Adrenal gland (tissue), 19 donors: ENCODE measurements at places on chromosomes 3 and 15.
A peak's percentile ranks its signal among the peaks of the same experiment; 100 is the strongest.

DNA sequence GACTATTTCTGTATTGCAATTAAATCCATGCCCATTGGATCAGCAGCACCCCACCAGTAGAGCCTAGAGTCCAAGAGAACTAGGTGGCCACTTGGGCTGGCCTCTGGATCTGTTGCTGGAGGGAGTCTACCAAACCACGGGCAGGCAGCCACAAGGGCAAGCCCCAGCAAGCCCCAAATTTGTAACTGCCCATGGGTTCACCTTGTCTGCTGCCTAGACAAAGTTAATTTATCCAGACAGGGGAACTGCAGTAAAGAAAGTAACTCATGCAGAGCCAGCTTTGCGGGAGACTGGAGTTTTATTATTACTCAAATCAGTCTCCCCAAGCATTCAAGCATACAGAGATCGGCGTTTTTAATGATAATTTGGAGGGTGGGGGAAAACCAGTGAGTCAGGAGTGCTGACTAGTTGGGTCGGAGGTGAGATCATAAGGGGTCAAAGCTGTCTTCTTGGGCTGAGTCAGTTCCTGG, 74.0 kb upstream of the TERB2 start:
- no peak for DNase-seq

DNA sequence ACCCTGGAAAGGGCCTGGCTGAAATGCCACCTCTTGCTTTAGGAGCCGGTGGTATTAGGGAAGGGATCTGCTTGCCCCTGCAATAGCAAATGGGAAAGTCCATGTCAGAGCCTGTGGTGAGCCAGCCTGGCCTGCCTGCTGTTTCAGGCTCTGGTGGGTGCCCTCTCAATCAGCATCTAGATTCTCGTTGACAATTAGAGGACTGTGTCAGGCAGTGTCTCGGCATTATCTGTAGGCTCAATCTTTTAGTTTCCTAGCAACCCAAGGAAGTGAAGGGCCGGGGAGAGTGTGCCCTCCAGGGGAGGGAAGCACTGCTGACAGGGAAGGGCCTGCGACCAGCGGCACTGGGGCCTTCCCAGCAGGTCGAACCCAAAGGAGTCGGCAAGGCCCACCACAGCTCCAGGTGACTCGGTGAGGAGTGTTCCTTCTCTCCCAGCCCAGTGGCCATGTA, 42.1 kb downstream of the TLE3 start:
- DNase-seq, result no peak

- peak; percentile 64 for DNase-seq
Observed at GRCh38 chr15:76987896-76988860, 6.7 kb upstream of the PSTPIP1 start.

- DNase-seq, result no peak
Observed at GRCh38 chr3:69309814-69310213, 76.1 kb downstream of the FRMD4B start.

DNA sequence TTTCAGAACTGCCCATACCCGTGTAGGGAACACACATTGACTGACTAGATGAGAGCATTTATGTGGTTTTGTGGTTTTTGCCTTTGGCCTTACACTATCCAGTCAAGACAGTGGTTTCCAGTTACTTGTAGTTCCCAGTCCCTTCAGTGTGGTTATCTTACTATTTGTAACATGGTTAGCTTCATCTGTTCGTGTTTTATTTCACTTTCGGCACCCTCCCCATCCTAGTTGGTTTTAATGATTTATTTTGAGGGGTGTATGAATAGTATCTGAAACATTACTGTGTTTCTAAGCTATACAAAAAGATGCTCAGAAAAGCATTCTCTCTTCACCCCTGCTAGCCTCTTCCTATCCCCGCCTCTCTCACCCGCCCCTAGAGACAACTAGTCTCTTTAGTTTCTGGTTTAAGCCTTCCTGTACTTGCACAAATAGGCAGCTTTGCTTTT, 14.1 kb downstream of the LYSMD4 start:
- no peak for DNase-seq

GRCh38 chr3:113745756-113746547, at the start of gene NAA50:
NAA50 (minus strand) TSS chr3:113746249; CDS start chr3:113745949, 300 bp downstream.
- peak; percentile 96 for DNase-seq

GRCh38 chr3:122247825-122248185, 64.3 kb downstream of the CASR start:
- DNase-seq, result no peak

GRCh38 chr3:104629038-104629437, 737.7 kb upstream of the ALCAM start:
- DNase-seq, result no peak

DNA sequence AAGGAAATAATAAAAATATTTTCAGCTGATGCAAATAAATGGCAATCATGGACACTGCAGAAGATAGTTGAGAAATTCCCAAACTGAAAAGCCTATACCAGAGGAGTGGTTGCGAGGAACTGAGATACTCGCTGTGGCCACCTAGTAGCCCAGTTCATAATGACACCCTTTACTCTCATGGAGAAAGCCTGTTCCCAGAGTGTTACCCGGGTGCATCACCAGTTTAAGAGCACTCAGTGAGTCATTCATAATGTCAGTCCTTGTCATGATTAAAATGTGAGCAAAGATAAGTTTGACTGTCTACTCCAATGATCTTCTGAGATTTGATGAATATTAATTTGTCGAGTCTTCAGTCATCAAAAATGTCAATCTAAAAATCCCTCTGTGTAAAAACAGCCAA, 138.4 kb upstream of the LRRC3B start:
- no peak for DNase-seq

DNA sequence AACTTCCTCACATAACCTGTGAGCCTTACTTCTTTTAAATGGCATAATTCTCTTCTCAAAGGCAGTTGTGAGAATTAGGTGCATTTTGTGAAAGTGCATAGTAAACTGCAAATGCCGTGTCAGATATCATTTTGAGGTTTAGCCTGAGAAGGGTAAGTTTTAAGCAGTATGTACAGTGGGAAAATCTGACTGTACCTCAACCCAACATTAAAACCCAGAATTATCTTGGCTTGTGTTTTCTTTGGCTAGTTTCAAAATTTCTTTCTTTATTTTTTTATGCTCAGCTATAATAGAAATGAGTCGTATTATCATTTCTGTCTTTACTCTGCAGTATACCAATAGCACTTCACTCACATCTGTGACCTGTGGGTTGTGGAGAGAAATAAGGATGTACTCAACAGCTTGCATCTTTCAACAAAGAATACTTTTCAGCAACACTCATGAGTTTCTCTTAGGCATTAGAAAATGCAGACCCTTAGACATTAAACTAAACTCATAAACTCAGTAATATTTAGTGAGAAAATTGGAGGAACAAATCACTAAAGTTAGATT, 65.7 kb downstream of the RASA2 start:
- DNase-seq, result no peak

DNA sequence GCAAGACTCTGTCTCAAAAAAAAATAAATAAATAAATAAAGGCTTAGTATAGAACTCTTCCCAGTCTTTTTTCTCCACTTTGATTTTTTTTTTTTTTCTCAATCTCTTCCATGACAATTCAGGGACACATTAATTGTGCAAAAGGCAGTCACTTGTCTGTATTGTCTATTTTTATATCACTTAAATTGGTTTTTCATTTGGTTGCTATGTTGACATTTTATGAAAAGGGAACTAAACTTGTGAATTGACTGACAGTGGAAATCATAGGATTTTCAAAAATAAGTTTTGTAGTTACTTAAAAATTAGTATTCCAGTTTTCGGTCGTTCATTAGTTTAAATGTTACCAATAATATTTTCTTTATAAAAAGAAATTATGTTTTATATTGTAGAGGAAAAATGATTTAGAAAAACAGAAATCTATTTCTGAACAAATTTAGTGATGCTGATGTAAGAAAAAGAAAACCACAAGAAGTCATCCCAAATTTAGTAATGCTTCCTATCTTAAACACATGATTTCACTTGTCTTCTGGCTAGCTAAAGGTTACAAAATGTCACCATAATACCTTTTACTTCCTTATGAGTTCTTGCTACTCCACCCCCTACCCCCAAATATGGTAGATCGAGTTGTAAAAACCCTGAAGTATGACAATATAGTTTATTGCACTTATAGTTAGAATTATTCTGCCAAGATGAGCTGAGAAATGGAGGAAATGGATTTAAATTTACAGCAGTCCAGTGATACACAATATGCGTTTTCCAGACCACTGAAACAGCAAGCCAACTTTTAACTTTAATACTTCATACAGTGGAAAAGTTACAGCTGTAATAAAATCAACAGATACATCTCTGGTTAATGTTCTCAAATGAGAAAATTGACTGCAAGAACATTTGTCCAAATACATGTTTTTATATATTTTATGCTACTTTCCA, 37.0 kb downstream of the PPARG start:
- no peak for DNase-seq

- DNase-seq, result no peak
Observed at GRCh38 chr3:28138043-28138610, 103.3 kb upstream of the CMC1 start.

DNA sequence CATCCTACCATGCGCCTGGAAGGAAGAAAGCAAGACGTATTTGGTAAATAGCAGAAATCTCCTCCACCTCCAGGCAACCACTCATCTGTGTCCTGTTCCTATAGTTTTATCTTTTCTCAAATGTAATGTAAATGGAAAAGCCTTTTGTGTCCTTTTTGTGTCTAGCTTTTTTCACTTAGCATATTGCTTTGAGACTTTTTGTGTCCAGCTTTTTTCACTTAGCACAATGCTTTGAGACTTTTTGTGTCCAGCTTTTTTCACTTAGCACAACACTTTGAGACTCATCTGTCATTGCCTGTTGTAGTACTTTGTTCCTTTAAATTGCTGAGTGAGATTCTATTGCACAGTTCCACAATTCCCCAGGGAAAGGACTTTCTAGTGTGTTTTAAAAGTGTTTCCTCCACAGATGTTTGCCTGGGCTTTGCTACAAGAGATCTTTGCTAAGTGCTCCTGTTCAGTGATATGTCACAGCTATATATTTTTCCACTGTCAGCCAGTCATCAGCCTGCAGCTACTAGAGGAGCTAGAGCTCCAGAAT, 27.9 kb upstream of the MUC13 start:
- DNase-seq, result no peak

- no peak for DNase-seq
Observed at GRCh38 chr3:153970047-153970446, 151.1 kb upstream of the ARHGEF26 start.

- no peak for DNase-seq
Observed at GRCh38 chr3:161067335-161067734, 37.8 kb downstream of the B3GALNT1 start.

DNA sequence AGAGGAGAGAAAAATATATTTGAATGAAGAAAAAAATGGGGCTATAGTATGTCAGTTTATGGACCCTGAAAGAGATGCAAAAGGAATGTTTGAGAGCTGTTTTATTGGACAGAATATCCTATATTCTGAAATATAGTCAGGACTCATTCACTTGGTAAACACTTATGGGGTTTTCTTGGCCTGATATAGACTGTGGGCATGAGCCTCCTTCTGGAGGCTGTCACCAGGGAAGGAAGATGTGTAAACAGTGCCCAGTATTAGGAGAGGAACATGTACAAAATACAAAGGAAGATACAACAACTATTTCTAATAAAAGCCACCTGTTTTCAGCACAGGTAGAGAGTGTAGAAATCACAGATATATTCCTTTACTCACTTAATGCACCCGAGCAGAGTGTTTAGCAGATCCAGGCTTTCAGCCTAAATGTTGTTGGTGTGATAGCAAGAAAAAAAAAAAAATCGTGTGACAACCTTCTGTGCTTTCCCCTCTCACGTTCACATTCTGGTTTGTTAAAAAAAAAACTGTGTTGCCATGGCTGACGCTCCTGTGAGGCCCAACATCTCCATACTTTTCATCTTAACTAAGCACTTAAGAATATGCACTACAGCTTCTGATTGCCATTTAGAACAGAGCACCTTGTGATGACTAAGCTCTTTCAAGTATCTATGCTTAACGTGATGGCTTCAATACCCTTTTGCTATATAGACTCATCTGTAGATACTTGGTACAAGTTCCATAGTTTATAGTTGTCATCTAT, 134.1 kb downstream of the MBNL1 start:
- DNase-seq, result no peak

DNA sequence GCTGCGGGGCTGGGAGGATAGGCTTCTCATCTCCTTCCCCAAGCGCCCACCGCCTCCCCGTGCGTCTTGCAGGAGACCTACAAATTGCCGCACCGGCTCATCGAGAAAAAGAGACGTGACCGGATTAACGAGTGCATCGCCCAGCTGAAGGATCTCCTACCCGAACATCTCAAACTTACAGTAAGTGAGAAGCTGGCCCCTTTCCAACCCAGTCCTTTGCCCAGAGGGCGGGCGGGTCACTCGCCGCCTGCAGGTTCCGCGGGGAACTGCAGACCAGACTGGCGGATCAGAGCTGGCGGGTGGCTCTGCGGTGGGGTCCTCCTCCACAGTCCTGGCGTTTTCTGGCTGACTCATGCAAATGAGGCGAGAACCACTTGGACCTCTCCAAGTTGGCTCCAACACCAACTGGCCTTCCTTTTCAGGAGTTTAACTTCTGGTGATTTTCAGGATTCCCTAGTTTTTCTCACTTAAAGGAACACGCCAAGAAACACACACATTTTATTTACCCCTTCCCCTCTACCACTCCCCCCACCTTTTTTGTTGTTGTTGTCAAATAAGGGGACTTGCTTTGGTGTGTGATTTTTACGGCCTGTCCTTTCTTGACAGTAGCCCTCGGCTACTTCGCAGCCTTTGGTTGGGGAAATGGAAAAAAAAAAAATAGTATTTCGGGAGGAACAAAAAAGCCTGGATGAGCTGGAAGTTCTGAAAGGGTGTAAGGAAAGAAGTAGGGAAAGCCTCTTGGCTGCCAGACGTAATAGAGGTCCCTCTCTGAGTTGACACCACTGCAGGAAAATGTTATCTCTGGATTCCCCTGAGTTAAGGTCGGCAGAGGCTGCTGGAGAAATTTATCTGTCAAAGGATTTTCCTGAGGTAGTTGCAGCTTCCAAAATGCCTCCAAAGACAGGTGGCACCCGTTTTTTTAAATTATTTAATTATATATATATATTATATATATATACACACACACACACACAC, 1.3 kb downstream of the BHLHE40 start:
- peak; percentile 97 for DNase-seq

DNA sequence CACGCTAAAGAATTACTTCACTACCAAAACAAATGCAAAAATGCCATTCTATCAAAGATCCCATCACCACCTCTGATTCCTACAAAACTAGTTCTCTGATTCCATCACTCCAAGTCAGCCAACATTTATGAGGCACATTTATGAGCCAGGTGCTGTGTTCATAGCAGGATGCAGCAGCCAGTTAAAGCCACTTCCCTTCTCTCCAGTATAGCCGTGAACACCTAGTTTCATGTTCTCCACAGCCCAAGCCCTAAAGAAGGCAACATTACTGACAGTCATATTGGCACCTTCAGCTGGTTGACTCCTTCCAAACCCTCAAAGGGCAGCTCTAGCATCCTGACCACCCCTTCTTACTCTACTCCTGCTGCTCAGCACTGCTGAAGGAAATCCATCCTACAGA, 36.4 kb downstream of the RYK start:
- no peak for DNase-seq

GRCh38 chr3:171753665-171754408, 56.4 kb downstream of the PLD1 start:
- no peak for DNase-seq

- DNase-seq, result no peak
Observed at GRCh38 chr3:106642161-106642560, 735.1 kb upstream of the CCDC54 start.
